ENCODE measurements at places on chromosomes 4 and X.

- DNase-seq: peak; percentile 79
These were observed 50.0 kb downstream of the COX18 start for GRCh38 chr4:73019462-73020047.

- DNase-seq: no peak
These were observed 505.0 kb downstream of the ARAP2 start for GRCh38 chr4:35739308-35739707.

DNA sequence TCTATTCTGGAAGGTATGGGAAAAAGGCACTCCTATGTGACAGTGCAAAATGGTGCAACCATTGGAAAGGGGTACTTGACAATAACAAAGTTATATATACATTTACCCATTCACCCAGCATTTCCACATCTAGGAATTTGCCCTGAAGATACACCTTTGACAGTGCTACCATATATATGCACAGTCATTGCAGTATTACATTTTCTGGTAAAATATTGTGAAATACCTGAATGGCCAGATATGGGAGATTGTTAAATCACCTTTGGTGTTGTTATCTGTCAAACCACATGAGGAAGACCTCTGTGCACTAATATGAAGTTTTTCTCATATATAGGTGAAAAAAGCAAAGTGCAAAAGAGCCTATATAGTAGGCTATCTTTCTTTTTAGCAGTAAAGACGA lies 53.5 kb downstream of the SMAD1 start:
- no peak for DNase-seq

DNA sequence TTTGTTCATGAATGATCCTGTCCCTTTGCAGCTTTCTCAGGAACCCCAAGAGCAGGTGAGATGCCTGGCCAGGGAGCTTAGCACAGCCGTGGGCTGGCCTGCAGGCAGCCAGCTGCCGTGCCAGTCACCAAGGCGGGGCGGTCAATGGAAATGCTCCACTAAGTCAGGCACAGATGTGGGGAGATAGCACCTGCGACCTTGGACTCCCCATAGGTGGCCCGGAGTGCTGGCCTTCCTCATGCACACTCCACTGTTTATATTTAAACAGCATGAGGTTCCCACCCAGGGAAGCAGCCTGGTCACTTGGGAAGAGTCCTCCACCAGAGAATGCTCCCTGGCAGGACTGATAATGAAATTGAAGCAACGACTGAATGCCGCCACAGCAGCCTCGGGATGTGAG lies 14.2 kb upstream of the ADRA2C start:
- DNase-seq: no peak

DNA sequence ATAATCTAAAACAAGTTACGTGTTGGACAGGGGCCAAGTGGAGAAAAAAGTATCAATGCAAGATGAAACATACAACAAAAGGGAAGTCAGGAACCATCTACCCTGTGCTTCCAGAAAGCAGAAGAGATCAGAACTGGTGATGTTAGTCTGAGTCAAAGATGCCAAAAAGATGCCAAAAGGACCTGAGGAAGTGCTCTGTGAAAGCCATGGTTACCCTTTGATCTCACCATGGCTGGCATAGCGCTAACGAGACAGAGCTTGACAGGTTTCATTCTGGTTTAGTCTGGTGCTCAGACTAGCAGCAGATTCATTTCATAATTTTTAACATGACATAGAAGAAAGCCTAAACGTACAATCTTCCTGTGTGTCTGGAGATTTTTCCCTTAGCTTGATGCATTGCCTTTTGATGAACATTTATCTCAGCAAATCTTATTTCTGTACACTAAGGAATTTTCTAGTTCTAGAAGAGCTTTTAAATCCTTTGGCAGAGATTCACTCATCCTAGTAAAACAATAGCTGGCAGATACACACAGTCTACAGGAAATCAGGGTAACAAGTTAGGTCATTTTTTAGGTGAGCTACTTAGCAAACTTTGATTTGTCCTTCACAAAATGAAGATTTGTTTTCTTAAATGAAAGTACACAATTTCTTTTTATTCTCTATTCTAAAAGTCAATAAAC lies 87.7 kb downstream of the COL25A1 start:
- DNase-seq: peak; percentile 34

DNA sequence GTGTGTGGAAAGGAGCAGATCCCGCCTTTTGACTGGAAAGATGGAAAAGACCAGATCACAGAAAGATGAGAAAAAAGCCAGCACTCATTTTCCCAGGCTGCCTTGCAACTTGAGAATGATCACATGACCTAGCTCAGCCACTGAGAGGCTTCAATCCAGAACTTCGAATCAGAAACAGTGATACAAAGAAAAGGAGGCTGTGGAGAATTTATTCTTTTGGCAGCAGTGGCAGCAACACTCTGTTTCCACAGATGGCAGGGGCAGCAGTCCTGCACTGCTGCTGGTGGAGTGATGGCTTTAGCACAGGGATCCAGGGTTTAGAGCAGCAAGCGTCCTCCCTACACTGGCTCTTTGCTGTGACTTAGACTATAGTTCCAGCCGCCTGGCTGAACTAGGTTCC lies 77.8 kb upstream of the SH3RF1 start:
- DNase-seq: no peak

DNA sequence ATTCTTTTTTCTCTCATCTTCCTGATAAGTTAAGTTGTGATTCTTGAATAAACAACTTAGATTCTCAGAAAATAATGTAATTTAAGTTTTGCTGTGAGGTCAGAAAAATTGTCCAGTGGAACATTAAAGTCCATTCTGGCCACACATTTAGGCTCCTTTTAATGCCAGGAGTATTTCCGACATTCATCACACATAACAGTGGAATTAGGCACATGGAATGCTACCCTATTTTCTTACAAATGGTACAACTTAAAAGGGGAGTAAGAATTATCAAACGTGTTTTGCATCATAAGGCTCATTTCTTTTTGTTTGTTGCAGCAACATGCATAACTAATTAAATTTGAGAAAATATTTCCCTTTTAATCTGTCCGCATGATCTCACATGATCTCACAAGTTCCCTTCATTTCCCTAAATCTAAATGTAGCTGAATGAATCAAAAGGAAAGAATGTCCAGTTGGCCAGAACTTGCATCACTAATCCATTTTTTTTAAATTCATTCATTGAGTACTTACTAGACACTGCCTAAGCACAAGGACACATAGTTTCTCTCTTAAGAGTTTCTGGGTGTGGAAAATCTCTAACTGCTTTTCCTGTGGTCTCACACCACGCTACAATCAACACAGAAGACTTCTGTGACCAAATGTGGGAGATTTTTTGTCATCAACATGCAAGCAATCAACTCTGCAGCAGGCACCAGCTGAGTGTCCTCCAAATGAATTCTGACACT lies 22.0 kb downstream of the SPARCL1 start:
- no peak for DNase-seq

GRCh38 chr4:54011201-54011600 lies 53.2 kb downstream of the CHIC2 start:
- DNase-seq: no peak

DNA sequence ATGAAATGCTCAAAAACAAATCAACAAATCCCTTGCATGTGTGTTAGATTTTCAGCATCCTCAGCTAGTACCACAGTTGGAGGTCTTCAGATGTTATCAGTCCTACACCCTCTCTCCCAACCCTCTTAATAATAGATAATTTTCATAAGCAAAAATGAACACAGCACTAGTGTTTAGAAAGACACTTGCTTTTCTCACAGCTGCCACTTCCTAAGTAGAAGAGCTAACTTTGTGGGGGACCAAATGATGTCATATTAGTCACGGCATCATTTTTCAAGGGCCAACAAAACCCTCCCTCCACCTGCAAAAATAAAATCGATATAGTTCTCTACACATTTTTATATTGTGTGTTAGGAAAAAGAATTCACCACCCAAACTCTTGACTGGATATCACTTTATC lies 163.5 kb upstream of the GYPA start:
- no peak for DNase-seq

DNA sequence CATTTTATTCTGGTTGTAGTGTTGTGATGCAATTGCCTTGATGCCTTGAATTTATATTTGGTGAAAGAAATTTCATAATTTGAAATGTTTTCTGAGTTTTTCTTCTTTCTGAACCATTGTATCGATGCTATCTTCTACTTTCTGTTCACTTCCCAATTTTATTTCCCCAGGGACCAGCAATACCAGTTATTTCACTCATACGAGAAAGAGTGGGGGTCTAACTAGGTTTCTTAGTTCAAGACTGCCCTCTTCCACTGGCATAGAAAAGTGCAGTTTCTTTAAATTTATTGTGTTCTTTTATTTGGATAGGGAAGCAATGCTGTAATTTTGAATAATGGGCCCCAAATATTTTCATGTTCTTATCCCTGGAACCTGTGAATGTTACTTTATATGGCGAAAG lies 544.0 kb upstream of the ADGRL3 start:
- DNase-seq: peak; percentile 12

GRCh38 chr4:150982557-150983233 lies 32.4 kb downstream of the LRBA start:
- no peak for DNase-seq

DNA sequence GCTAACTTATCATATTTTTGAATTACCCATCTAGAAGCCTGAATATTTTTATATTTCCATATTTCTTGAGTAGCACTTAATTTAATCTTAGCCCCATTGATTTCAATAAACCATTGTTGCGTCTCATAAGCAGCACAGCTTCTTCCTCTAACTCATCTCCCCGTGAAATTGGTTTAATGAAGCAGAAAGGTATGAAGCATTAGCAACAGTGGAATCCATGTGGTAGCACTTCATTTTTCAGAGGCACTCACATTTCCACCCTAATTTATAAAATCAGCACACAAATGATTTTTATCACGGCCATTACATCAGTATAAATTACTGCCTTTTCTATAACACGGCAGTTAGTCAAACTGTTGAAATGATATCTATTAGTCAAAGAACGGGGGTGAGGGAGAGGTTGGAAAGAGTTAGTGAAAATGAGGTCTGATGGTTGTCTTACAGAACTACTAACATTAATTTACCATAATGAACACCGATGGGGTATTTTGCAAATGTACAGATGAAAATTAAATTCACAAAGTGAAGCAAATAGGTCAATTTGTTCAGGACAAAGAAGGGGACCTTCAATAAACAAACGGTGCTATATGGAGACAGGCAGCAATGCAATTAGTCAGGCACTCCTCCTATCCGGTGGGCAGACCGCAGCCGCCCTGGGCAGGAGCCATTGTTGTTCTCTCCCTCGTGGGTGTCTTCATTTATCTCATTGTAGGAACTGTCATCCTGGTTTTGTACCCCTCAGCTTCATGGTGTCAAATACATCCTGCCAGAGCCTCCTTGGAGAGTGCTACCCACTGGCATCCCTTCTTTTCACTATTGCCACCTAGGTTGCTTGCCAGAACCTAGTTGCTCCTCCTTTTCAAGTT lies 205.7 kb downstream of the SOX3 start:
- DNase-seq: peak; percentile 89

DNA sequence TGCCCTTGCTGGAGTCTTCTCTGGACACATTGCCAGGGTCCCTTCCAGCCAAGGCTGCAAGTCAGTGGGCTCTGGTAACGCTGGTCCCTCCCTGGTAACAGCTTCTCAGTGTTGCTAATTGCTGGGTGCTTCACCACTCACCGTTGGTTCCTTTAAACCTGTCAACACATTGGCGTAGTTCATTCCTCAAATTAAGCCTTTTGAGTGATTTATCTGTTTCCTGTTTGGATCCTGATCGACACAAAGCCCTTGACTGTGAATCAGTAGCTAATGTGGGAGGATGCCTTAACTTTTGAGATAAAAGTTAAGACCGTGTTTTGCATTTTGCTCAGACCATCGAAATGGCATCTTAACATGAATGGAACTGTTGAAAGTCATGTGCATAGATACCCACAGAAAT lies 125.9 kb downstream of the AMELX start:
- DNase-seq: no peak

DNA sequence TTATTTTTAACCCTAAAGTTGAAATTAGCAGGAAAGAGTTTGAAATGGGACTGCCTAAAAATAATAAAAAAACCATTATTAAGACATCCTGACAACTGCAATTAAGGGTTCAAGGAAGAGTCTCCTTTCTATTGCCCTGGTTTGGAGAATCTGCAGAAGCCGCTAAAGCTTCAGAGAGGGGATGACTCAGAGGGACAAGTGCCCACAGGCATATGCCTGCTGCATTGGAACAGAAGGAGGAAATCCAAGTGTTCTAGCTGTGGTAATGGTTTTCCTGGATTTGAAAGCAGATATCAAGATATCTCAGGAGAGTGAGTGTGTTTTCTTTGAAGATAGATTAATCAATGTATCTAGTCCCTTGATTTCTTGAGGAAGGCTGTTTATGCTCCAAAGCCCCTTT lies 235.1 kb upstream of the TAPT1 start:
- no peak for DNase-seq

- DNase-seq: no peak
These were observed 803.8 kb upstream of the AMOT start for GRCh38 chrX:113644426-113644825.

DNA sequence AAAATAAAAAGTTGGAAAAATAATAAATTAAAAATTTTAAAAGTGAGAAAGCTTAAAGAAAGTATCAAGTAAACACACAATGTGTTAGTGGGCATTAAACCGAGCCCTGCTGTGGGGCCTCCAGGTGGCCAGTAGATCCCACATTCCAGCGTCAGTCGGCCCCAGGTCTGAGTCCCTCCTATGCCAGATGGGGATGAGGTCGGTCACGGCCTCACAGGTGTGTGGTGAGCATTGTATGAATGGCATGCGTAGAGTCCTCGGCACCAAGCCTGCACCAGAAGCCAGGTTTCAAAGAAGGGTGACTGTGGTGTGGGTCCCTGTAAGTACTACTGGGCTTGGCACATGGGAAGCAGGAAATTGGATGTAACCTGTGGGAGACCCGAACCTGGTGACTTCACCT lies 75.6 kb upstream of the MSX1 start:
- DNase-seq: no peak

- peak; percentile 28 for DNase-seq
These were observed 38.8 kb downstream of the SEC31A start for GRCh38 chr4:82851885-82852750.

GRCh38 chr4:40311811-40312346 lies 23.3 kb upstream of the CHRNA9 start:
- DNase-seq: no peak

GRCh38 chr4:15992167-15992485 lies 29.2 kb upstream of the FGFBP2 start:
- no peak for DNase-seq

DNA sequence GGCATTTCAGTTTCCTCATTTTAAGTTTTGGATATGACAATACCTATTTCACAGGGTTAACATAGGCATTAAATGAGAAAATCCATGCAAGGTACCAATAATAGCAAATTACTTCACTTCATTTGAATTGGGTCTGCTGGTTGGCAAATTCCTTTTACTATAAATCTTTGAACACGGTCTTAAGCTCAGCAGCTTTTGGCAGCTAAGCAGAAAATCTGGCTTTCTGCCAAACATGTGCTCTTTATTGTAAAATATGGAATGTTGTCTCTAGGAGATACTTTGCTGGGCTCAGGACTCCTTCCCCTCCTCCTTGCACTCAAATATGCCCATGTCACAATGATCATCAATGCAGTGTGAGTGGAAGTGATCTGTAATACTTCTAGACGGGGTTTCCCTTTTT lies 16.8 kb upstream of the DMP1 start:
- peak; percentile 88 for DNase-seq

- no peak for DNase-seq
These were observed 48.1 kb upstream of the BCLAF3 start for GRCh38 chrX:20038966-20039365.
